ENCODE measurements at places on chromosomes 5 and 9.

DNA sequence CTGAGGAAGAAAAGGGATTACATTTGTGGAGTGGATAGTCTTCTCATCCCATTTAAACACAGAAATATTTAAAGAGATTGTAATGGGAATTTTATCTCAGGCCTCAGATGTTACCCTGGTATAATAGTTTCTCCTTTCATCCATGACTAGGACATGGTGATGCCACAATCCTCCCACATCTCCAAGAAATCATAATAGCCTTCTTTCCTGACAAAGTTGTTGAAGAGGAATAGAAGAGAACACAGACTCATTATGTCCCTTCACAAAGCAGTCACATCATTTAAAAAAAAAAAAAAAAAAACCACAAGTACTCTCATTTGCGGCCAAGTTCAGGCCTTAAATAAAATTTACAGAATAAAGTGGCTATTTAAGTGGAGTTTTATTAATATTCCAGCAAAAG lies 359.6 kb downstream of the DEPDC1B start:
- no peak for DNase-seq

DNA sequence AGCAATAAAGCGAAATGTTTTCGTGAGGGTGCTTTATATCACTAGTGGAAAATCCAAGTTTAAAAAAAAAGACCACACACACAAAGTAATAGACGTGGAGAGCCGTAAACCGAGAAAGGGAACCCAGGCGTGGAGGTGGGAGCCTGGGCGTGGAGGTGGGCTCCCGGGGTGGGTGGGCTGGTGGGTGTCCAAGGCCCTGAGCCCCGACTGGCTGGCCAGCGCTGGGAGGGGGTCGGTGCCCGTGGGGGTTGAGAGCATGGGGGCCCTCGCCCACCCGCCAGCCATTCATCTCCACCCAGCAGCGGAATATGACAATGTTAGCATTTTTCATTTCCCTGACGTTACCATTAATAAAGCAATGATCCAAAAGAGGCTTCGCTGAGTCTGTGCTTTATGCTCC lies 135.0 kb downstream of the MVB12B start:
- DNase-seq = no peak

GRCh38 chr9:65420771-65421170 lies 135.8 kb upstream of the FOXD4L5 start:
- no peak for DNase-seq

DNA sequence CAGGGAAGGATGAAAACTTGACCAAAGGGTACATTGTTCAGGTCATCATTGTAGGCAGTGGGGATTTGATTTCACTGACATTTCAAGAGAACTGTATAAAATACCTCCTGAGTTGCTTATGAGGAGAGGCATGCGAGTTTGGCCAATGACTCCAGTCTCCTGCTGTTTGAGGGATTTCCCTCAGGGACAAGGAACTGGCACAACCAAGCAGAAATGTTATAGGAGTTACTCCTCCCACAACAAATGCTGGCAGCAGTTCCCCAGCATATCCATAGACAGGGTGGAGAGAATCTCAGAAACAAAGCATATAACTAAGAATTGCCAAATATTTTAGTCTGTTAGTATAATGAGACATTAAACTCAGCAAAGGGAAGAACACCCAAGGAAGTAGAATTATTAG lies 47.2 kb upstream of the FBXL7 start:
- no peak for DNase-seq

DNA sequence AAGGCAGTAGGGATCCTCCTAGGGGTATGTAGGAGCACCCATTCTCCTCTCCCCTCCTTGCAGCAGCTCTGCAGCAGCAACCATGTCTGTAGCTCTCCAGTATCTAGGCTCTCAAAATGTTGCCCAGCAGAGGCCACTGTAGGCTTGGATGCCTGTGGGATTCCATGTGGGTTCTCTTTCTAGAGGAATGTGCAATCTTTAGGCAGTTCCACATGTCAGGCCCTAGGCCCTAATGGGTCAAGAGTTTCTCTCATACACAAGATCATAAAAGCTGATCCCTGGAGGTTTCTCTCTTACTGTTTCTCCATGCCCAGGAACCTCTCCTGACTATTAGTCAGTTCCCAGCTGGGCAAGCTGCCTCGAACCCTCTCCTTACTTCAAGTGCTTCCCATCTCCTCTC lies 215.8 kb downstream of the FRMD3 start:
- DNase-seq = no peak

DNA sequence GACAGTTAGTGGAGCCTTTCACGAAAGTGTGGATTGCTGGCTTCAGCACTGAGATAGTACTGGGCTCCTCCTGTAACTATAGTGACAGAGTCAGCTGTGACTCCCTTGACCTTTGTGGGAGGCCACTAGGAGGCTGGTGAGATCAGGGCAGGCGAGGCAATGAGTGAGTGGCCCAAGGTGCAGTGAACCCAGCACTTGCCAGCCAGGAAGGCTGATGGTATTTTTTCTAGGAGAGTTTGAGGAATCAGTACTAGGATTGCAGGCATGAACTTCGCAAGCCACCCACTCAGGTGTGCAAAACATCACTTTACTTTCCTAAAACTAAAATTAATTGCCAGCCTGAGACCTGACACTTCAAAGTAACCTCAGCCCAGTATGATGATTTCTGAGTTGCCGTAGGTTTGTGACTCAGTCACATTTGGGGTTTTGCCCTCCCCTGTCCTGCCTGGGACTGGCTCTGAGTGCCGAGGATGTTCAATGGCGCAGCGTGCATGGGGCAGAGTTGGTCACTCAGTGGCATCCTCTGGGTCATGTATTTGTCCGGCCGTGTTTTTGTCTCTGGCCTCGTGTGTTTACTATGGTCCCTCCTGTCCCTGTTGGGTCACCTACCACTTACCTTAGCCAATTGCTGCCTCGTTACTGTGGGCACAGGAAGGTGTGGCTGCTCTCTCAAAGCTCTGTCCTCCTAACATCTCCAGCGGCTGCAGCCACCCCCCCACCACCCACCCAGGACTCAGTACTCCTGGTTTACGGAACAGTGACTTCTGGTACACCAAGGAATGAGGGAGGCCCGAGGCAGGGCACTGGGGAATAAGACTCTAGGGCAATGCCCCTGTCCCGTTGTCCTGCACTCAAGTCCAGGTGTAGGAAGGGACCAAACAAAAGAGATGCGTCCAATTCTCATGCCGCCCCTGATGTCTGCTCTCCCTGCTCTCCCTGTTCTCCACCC lies 67.2 kb downstream of the IL31RA start:
- no peak for DNase-seq
